ENCODE measurements at places on chromosomes 4 and X.
A peak's percentile ranks its signal among the peaks of the same experiment; 100 is the strongest.

DNA sequence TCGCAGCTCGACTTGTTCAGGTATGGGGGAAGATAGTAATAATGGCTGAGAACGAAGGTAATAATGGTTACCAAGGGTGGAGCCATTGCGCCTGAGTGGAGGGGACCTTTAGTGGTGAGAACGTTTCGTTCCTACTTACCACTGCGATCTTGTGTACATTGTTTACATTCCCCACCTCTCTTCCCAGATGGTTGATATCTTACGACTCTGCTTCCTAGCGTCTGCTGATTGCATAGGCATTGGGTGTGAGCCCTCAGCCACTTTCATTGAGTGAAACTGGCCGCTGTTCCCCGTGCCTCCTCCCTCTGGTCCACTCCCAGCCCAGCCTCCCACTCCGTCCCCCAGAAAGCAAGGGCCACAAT is 850 bp downstream of the IGBP1 start:
- DNase-seq: no peak

GRCh38 chr4:122212880-122213279 is 60.7 kb downstream of the BLTP1 start:
- no peak for DNase-seq

DNA sequence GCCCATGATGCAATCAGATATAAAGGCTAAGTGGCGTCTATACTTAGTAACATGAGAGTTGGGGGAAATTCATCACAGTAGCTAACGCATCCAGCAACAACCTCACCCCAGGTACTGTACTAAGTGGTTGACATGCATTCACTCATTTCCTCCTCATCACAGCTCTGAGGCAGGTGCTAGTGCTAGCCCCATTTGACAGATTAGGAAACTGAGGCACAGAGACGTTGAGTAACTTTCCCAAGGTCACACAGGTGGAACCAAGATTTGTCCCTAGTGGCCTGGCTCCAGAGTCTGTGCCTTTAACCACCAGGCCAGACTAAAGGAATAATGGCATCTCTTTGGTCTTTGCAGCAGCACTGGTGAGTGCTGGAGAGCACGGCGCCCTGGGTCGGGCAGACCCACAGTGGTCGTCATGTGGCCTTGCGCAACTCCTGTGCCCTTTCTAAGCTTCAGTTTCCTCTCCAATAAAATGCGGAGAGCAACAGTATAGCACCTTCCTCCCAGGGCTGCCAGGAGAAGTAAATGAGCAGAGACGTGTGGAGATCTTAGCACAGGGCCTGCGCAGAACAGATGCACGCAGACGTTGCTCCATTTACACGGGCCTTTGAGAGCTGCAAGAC is 186.4 kb downstream of the BCOR start:
- no peak for DNase-seq

DNA sequence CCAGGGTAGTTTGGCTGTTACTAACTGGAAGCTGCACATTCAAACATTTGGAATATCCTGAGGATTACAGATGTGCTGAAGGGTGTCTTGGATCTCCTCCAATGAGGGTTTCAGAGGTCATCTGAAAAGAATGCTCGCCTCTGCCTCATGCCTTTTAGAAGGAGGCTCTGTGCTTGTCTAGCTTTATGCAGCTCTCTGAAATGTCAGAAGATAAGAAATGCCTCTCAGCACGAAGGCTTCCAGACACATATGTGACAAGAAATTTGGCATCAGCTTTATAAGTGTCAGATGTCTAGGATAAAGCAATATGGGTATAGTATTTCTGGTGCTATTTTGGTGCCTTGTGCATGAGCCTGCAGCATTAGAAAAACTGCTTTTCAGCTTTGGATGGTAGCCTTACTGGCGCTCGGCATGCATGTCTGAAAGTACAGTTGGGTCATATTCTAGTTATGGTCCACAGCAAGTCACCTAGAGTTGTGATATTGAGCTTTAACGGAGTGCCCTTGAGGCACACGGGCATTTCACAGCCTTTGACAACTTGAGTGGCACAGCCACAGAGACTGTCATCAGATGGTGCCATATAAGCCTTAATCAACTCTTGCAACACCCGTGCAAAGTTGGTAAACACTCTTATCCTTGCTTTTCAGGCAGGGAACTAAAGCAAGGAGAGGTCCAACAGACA is 70.8 kb upstream of the PGRMC2 start:
- no peak for DNase-seq

DNA sequence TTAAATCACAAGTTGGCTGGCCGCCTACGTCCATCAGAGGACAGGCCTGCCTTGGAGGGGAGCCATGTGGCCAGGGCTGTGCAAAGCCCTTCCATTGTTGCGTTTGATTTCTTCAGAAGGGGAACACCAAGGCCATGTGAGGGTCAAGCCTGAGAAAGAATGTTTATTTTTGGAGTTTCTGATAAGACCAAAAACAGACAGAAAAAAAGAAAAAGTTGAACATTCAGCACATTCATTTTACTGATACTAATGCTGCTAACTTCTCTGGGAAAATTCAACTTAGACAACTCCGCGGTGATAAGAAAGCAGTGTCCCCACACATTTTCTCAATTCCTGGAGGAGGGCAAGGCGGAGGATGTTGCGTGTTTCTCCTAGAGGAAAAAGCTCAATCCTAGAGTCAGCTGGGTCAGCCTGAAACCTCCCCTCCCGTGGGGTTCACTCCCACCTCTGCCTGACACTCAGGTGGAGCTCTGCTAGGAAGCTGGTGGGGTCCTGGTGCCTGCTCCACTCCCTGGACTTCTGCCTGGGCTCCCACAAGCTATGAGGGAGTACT is 63.5 kb downstream of the ANAPC4 start:
- DNase-seq: no peak

- DNase-seq: peak; percentile 28
Observed at GRCh38 chr4:87007528-87008446, 73.0 kb downstream of the AFF1 start.

GRCh38 chr4:42348247-42348646 is 49.0 kb upstream of the SHISA3 start:
- DNase-seq: no peak

GRCh38 chrX:152928761-152929400 is 31.0 kb downstream of the ZNF185 start:
- DNase-seq: no peak

DNA sequence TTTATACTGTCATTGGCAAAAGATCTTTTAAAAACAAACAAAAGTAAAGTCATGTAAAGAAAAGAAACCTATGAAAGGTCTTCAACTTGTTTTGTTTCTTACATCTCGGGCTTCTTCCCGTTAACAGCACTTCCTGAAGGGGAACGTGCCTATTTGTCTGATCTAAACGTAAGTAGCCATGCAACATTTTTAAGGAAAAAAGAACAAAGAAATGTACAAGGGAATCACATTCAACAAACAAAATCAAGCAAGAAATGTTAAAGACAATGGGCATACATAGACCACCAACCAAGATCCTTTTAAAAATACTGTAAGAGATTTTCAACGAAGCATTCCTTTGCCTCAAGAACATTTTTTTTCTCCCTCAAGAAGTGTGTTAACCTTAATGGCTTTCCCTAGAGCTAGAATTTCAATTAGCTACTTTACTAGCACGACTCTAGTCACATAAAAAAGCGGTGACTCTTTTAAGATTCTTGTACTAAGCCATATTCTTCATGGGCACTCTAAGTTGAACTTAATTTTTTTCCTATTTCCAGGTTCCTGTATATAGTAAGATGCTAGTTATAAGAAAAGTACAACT is 112.0 kb upstream of the TTC29 start:
- DNase-seq: no peak

DNA sequence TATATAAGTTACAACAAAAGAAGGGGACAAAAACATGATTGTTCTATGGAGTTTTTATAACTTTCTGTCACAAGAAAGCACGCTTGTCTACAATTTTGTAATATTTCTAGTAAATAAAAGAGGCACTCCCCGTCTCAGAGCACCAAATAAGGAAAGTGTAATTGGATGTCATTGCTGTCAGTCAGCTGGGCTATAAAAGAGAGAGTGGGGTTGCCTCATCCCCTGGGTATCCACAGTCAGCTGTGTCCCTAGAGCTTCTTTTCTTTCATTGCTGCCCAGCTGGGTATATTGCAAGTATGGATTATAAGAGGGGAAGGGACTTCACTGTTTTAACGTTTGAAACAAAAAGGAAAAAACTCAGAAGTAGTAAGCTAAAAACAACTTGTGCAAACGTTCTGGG is 61.3 kb downstream of the NPNT start:
- DNase-seq: no peak

DNA sequence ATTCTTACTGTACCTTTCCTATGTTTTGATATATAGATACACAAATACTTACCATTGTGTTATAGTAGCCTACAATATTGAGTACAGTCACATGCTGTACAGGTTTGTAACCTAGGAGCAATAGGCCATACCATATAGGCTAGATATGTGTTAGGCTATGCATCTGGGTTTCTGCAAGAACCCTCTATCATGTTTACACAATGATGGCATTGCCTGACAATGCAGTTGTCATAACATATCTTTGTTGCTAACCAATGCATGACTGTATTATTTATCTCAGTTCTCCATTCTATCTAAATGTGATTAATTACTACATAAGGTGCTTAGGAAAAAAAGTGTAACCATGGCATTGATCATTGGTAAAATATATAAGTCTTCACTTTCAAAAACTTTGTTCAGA is 10.0 kb upstream of the SPCS3 start:
- DNase-seq: no peak

DNA sequence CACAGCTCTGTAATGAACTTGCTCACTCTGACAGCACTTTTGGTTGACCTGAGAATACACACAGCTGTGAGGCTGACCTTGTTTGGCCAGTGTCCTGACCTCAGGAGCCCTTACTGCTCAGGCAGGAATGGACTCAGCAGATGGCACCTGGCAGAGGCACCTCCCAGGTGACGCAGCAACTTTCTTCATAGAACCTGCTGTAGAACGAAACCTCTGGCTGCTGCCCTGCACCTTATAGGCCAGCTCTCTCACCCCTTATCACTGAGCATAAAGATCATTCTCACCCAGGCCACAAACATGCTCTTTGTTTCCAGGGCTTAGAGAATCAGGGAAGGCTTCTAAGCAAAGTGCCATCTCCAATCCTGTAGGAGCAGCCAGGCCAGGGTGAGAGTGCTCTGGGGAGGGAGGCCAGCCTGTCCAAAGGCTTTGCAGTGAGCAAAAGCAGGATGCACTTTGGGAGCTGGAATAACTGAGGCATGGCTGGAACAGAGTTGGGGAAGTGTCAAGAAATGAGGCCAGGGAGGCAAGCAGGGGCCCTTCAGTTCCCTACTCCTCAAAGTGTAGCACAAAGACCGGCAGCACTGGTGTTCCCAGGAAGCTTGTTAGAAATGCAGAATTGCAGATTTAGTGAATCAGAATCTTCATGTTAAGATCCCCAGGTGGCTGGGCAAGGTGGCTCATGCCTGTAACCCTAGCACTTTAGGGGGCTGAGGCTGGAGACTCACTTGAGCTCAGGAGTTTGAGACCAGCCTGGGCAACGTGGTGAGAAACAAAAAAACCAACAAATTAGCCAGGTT is 13.3 kb upstream of the CENPU start:
- no peak for DNase-seq

GRCh38 chr4:147076179-147076578 is 130.5 kb upstream of the TTC29 start:
- no peak for DNase-seq

DNA sequence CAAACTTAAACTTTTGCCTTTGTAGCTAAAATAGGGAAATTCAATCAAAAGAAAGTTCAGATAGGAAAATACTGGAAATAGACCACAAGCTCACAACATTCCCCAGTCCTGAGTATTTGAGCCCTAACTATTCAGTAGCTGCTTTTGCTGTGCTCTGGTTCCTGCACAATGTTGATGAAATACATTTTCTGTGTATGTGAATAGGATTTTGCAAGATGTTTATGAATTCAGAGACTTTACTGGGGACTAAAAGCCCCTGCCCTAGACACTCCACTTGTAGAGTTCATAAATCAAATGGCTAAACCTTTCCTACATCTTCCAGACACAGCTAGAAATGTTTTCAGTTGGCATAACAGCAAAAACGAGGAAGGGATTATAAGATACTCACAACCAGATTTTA is 105.9 kb downstream of the FBXO8 start:
- DNase-seq: no peak

Data from activated naive CD4-positive, alpha-beta T cell treated with anti-CD3 and anti-CD28 coated beads, Interleukin-2, amount 50 U/mL, for 16 hours (primary cell).